ENCODE measurements at places on chromosomes 16 and 17. TPM values are rescaled to one million over a fixed set of nuclear protein-coding genes. Genes with fewer than 3 reads are reported as not detected.

- H3K4me3 ChIP-seq, result no peak overlapping the region
- H3K4me1 ChIP-seq, result no peaks in the 10 kb centered on the region
- no peak overlapping the region for H3K27ac ChIP-seq
- no peaks in the 10 kb centered on the region for H3K36me3 ChIP-seq
Measured at GRCh38 chr17:77312786-77313599, 172.2 kb downstream of the SEC14L1 start.

GRCh38 chr16:67428146-67428731 lies 2.7 kb upstream of the HSD11B2 start:
- no peak overlapping the region for H3K4me3 ChIP-seq
- H3K27ac ChIP-seq, result no peak overlapping the region
- H3K36me3 ChIP-seq, result no peaks in the 10 kb centered on the region
- H3K4me1 ChIP-seq, result peaks cover 10% of the 10 kb centered on the region
- H3K27me3 ChIP-seq, result peaks cover 39% of the 10 kb centered on the region

SPATA32 gene
- 0.12 TPM for total RNA-seq

MYH2 gene
- total RNA-seq, result not detected

DNA sequence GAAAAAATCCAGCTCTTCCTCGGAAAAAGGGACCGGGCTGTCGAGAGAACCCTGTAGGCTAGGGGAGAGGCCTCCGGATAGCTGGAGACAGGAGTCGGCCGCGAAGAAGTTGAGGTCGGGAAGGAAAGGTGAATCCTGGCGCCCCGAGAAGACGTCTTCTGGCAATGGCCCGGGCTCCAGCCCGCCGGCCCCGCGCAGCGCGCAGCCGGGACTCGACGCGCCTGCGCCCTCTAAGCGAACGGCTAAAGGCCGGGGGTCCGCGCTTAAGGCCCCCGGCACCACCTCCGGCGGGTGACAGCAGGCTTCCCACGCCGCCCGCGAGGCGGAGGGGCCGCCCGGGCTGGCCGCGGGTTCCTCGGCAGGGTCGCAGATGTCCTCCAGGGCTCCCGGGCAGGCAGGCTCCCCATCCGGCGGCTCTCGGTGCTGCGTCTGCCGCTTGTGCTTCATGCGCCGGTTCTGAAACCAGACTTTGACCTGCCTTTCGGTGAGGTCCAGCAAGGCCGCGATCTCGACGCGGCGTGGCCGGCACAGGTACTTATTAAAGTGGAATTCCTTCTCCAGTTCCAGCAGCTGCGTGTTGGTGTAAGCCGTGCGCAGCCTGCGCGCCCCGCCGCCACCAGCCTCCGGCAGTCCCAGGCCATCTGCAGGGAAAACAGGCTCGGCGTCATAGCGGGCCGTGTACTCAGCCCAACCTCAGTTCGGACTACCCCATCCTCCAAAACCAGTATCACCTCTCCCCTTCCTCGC lies 1.6 kb downstream of the HOXB2 start:
- H3K27me3 ChIP-seq, result peaks cover 18% of the 10 kb centered on the region
- peak; percentile 74 for DNase-seq
- peaks cover 11% of the 10 kb centered on the region for H3K36me3 ChIP-seq
- H3K4me3 ChIP-seq, result peak overlapping the region; percentile 84
- peak overlapping the region; percentile 96 for H3K27ac ChIP-seq

DNA sequence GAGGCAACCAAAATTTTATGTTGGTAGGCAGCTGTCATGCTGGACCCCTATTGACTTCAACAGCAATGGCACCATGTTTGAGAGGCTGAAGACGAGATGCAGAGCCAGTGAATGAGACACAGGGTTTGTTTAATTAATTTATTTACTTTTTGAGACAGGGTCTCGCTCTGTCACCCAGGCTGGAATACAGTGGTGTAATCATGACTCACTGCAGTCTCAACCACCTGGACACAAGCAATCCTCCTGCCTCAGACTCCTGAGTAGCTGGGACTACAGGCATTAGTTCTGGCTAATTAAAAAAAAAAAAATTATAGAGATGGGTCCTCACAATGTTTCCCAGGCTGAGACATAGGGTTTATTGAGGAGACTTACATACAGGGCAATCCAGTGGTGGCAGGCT lies 36.2 kb upstream of the PPM1D start:
- H3K4me3 ChIP-seq, result no peak overlapping the region
- H3K4me1 ChIP-seq, result no peaks in the 10 kb centered on the region
- DNase-seq, result no peak
- H3K27ac ChIP-seq, result no peak overlapping the region
- no peaks in the 10 kb centered on the region for H3K36me3 ChIP-seq

CFAP52 gene
- total RNA-seq, result not detected

GRCh38 chr16:66240631-66241395 lies 125.7 kb upstream of the CDH5 start:
- no peaks in the 10 kb centered on the region for H3K36me3 ChIP-seq
- no peak overlapping the region for H3K4me3 ChIP-seq
- peaks cover 7% of the 10 kb centered on the region for H3K27me3 ChIP-seq
- no peak overlapping the region for H3K27ac ChIP-seq
- no peak for DNase-seq

DNA sequence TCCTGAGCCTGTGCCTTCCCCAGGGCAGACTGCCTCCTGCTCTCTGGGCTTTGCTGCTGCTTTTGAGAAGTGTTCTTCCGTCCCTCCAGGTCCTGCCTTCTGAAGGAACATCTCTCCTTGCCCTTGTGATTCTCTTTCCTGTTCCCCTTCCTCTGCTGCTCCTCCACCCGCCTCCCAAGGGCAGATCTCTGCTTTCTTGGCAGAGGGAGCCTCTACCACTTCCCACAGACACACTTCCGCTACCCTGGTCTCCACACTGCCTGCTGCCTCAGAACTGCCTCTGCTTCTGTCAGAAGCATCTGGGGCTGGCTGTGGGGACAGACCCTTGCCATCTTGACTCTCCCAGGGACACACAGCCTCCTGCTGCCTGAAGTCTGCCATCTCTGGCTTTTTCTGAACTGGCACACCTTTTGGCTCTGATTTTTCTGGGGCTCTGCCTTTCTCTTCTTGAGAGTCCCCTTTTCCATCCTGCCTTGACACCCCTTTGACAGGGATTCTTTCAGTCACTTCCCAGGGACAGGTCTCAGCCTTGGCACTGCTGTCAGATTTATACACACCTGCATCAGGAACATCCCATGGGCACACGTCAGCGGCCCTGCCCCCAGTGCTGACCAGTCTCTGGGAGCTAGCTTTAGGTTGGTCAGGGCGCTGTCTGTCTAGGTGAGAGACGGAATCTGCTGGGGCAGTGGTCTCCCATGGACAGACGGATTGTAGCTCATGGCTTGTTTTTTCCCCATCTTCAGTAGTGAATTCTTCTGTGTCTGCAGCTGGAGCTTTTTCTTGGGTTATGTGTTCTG lies 16.6 kb downstream of the GPR179 start:
- no peak overlapping the region for H3K4me3 ChIP-seq
- no peak for DNase-seq
- no peak overlapping the region for H3K27ac ChIP-seq

DNA sequence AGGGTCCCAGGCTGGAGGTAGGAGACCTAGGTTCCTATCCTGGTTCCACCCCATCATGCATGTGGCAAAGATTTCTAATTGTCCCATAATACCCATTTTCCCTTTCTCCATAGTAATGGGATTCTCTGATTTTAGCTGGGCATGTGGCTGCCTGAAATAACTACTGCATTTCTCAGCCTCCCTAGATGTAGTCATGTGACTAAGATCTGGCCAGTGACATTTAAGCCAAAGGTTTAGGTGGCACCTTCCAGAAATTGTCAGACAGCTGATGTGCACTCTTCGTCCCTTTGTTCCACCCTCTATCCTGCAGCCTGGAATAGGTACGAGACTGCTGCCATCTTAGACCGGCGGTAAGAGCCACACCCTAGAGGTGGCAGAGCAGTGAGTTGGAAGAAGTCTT lies 8.2 kb downstream of the NXPH3 start:
- no peaks in the 10 kb centered on the region for H3K36me3 ChIP-seq
- no peak overlapping the region for H3K4me3 ChIP-seq
- no peak overlapping the region for H3K27ac ChIP-seq
- no peaks in the 10 kb centered on the region for H3K4me1 ChIP-seq

DNA sequence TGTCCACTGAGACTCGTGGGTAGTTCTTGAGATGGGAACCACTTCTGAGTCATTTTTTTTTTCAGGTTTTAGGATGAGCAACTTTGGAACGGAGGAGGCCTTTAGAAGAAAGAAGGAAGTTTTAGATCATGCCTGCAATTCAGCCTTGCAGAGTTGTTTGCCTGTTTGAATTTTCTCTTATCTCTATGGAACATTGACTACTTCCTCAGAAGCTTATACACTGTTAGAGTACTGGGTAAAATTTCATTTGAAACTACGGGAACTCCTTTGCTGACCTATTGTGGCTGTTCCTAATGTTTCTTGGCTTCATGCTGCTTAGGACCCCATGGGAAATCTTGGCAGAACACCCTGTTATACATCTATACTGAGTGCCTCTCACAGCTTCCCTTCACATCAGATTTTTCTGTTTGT lies 70.8 kb downstream of the MAP2K6 start:
- no peaks in the 10 kb centered on the region for H3K27me3 ChIP-seq
- no peaks in the 10 kb centered on the region for H3K36me3 ChIP-seq
- H3K4me3 ChIP-seq, result no peak overlapping the region
- no peak overlapping the region for H3K27ac ChIP-seq

DNA sequence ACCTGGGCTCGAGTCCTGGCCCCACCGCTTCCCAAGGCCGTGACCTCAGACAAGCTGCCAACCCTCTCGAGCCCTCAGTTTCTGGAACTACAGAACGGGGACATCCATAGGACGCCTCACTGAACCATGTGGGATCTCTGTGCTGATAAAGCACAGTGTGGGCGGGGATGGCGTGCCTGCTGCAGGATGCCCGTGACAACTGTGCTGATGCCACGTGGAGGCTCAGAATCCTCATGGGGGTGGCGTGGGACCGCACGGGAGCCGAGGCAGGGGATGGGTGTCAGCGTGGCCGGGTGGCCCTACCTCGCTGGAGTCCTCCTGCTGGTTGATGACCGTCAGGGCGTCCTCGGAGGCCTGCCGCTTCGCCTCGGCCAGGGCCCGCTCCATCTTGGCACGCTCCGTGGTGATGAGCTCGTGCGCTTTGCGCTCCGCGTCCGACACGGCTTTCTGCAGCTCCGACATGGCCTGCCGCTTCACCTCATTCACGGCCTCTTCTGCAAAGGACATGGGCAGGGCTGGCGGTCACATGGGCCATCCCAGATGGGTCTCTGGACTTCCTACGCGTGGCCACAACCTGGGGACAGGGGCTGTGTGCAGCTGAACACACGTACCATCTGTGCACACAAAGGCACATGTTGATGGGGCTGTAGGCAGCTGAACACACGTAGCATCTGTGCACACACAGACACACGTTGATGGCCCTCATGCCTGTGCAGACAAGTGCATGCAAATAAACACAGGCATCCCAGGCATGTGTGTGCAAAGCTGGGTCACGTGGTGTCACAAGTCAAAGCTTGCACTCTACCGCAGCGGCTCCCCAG lies 12.7 kb upstream of the PABPN1L start:
- DNase-seq, result no peak
- H3K4me3 ChIP-seq, result no peak overlapping the region
- H3K27ac ChIP-seq, result no peak overlapping the region
- H3K4me1 ChIP-seq, result no peaks in the 10 kb centered on the region
- H3K27me3 ChIP-seq, result peaks cover 1% of the 10 kb centered on the region

TEX14 gene
- total RNA-seq, result 0.17 TPM

GRCh38 chr16:11323551-11324336 lies 21.5 kb upstream of the RMI2 start:
- no peak for DNase-seq
- no peak overlapping the region for H3K27ac ChIP-seq
- no peak overlapping the region for H3K4me3 ChIP-seq
- no peaks in the 10 kb centered on the region for H3K27me3 ChIP-seq
- peaks cover 37% of the 10 kb centered on the region for H3K4me1 ChIP-seq

GRCh38 chr17:80008848-80009247 lies 26.8 kb downstream of the TBC1D16 start:
- H3K36me3 ChIP-seq, result no peaks in the 10 kb centered on the region
- H3K27me3 ChIP-seq, result no peaks in the 10 kb centered on the region
- no peak overlapping the region for H3K4me3 ChIP-seq
- no peak overlapping the region for H3K27ac ChIP-seq

CBFA2T3 gene
- 0.12 TPM for total RNA-seq
